Ascending aorta (tissue), 2 donors: ENCODE measurements at places on chromosomes 4 and X.

- DNase-seq: no peak
Measured at GRCh38 chr4:111154934-111155333, 532.1 kb upstream of the PITX2 start.

DNA sequence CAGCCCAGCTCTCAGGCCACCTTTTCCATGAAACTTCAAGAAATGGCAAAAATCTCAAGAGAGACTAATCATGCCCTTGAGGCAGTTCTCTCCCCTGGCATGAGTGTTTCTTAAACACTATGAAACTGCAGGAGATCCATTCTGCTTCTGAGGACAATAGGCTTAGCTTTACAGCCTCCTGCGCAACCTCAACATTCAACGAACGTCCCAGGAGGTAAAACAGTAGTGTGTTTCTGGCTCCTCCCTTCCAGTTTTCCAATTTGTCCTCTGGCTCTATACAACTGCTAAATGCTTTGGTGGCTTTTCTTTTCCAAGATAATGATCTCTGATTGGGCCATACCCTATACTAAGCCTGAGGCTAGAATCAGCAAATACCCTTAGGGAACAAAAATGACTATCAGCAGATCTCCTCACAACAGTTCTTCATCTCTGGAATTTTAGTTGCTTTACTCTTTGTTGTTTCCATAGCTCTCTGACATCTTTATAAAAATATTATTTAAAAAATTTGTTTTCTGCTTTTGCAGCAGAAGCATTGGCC lies 87.0 kb upstream of the FAT1 start:
- DNase-seq: no peak

GRCh38 chr4:10226756-10227155 lies 110.2 kb upstream of the WDR1 start:
- DNase-seq: no peak

- DNase-seq: no peak
Measured at GRCh38 chr4:91065117-91065516, 937.9 kb downstream of the CCSER1 start.

DNA sequence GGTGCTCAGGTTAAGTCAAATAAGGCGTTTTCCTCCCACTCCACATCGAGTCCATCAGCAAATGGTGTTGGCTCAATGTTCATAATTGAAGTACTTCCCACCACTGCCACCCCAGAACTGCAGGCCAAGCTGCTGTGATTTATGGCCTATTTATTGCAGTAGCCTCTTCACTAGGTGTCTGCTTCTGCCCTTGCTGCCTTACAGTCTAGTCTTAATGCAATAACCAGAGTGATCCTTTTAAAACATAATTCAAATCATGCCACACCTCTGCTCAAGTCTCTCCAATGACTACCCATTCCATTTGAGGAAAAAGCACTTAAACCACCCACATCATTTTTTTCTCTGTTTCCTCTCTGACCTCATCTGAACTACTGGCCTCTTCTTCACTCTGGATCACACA lies 220.3 kb downstream of the KCNIP4 start:
- no peak for DNase-seq

GRCh38 chr4:141133146-141133998 lies at the start of gene RNF150:
Gene RNF150, minus strand, starts transcription at chr4:141133469.
- peak; percentile 29 for DNase-seq

DNA sequence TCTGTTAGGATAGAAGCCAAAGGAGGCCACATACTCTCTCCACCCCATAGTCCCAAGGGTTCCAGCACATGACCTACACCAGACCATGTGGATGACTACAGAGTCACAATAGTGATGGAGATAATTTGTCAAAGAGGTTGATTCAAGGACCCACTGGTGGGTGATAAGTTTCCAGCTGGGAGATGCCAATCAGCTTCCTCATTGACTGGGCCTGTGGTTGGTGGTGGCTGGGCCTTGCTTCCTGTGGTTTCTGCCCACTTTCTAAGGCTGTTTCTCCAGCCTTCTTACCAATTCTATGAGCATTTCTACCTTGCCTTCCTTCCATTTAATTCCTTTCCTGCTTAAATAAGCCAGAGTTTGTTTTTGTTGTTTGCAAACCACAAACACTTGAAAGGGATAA lies 95.5 kb upstream of the CPEB2 start:
- no peak for DNase-seq

- no peak for DNase-seq
Measured at GRCh38 chr4:2871911-2872310, 28.3 kb downstream of the ADD1 start.

DNA sequence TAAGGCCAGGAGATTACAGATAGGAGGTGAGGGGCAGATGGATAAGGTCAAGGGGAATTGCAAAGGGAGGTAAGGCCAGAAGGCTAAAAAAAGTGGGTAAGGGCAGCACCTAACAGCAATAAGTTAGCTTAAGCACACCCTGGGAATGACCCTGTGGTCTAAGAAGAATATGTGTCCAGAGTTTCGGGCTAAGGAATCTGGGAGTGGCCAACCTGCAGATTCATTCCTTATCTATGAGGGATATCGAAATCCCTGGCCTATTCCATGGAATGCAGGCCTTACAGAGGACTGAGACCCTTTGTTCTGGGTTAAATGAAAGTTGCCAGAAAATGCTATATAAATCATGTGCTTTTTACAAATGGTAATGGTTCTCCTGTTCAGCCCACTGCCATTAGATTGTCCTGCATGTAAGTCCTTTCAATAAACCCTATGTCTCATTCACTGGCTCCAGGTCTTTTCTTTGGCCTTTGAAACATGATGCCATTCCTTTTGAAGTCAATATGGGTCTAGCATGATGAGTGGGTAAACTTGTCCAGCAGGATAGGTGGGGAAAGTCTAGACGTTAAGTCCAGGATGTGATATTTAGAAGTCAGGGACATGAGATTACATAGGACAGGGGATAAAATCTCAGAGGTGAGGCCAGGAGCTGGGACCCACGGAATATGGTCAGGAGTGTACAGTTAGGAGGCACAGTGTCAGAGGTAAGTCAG lies 226.2 kb downstream of the TACR3 start:
- no peak for DNase-seq

DNA sequence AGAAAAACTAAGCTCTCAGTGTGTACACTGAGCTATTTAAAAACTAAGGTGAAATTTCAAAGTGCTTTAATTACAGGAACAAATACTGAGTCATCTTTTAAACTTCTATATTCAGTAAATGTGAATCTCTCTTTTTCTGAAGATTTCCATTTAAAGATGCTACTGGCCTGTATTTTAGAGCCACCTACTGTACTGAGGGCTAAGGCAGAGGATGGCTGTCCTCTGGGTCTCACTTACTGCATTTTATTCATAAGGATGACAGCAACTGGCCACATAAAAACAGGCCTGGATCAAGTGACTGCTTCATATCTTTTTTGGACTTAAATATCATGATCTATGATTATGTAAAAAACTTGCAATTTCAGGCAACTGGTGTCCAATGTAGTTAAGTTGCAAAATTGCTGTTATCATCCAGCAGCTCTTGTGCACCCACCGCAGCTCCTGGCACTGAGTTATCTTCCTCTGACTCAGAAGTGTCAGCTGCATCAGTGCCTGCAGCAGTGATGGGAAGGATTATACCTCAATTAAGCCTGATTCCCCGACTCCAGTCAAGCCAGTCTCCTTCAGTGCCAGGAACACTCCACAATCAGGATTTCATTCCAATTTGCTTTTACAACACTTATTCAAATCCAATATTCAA lies 1073.7 kb downstream of the PDHA2 start:
- no peak for DNase-seq

GRCh38 chr4:184232202-184232601 lies 14.5 kb upstream of the ENPP6 start:
- no peak for DNase-seq

DNA sequence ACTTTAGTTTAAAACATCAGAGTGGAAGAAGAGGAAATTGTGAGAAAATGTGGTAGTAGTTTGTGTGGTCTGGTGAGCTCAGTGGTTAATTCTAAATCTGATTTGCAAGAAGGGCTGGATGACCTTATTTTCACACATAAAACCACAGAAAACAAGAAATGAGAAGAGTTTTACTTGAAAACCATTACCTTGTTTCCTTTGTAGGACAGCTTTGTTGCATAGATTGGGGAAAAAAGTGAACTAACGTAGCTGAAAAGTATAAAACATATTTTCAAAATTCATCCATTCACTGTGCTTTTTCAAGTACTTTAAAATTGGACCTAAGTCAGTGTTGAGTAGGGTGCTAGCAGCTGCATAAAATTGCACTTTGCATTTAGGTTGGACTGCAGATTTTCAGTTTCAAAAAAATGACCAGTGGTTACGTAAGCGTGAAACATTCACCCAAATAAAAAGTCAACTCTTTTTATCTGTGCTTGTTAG lies 211.3 kb downstream of the ARHGAP10 start:
- no peak for DNase-seq

GRCh38 chrX:32894679-32895078 lies 316.7 kb downstream of the DMD start:
- no peak for DNase-seq

GRCh38 chr4:183999435-183999834 lies 94.3 kb downstream of the STOX2 start:
- DNase-seq: no peak

DNA sequence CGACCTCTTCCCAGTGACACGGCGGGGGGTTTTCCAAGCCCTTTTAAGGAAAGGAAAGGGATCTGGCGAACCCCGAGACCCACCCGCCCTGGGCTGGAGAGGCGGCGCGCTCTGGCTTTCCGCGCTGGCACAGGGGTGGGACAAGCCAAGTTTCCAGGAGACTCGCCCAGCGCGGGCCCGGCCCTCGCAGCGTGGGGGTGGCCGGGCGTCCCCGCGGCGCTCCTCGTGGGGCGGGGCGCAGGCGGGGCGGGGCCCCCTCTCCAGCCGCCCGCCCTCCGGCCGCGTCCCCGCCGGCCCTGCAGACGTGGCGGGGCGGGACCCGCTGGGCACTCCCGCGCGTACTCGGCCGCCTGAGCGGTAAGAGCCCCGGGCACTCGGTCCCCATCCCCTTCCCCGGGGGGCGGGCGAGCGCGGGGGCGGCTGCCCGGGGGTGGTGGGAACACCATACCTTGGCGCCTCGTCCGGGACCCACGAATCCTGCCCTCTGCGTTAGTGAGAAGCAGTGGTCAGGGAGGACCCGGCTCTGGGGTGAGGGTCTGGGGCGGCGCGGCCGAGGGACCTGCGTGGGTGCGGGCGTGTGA lies at the start of gene FAM114A1:
FAM114A1 (plus strand) TSS at position 329 of the 581 bp plus-strand sequence. CDS start 10,273 bp downstream, outside the sequence.
- no peak for DNase-seq

DNA sequence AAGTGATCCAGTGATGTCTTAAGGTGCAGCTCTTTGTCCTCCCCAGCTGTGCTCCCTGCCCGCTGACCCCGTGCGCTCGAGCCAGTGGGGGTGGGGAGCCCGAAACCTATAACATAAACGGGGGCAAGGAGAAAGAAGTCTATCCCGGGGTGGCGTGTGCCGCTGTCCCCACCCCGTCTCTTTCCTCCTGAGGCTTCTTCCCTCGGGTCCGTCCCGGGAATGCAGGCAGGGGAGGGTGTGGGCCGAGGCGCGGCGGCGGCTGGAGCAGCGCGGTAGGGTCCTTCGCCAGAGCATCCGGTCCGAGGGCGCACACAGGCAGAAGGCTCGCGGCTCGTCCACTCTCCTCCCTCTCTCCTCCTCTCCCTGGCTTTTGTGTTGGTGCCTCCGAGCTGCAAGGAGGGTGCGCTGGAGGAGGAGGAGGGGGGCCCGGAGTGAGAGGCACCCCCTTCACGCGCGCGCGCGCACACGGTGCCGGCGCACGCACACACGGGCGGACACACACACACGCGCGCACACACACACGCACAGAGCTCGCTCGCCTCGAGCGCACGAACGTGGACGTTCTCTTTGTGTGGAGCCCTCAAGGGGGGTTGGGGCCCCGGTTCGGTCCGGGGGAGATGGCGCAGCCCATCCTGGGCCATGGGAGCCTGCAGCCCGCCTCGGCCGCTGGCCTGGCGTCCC lies at the start of gene RAB33A:
RAB33A (plus strand) TSS at position 517 of the 681 bp plus-strand sequence; CDS start at position 618, 101 bp downstream.
- no peak for DNase-seq

DNA sequence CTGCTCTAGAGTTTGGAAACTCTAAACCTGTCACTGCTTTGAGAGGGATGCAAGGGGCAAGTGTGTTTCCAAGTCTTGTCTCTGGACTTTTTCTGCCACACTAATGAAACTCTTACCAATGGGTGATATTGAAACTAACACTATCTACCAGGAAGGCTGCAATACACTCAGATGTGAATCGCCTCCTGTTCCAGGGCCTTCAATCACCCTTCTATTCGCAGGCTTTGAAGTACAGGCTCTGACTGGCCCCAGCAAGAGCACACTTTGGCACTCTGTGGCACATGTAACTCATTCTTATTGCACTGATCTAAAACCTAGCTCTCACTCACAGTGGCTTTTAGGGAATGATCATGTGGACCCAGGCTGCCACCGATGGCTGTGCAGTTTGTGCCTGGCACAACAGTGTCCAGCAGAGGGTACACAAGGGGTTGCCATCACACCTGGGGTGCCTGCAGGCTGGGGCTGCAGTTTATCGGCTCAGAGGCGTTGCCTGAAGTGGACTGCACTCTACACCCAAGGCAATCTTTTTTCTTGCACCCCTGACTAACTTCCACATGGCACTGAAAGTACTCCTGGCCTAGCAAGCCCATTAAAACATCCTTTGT lies 210.8 kb downstream of the MGST2 start:
- no peak for DNase-seq

GRCh38 chrX:13164611-13165010 lies 120.2 kb upstream of the FAM9C start:
- no peak for DNase-seq

- DNase-seq: no peak
Measured at GRCh38 chr4:13678186-13678924, 50.8 kb upstream of the BOD1L1 start.

DNA sequence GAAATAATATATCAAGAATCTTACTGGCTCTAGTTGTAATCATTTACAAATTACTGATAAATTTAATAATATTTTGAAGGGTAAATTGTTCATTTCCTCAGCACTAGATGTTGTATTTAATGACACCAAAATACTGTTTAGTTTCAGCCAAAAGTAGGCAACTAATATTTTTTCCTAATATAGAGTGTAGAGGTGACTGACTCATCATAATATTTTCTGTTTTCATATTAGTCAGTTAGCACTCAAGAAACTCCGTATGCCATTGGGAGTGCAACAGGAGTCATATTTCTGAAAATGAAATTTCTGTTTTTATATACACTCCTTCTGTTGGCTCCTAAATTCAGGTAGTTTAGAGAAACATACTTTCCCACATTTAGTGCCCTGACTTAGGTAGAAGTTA lies 36.6 kb upstream of the PTPN13 start:
- DNase-seq: no peak

DNA sequence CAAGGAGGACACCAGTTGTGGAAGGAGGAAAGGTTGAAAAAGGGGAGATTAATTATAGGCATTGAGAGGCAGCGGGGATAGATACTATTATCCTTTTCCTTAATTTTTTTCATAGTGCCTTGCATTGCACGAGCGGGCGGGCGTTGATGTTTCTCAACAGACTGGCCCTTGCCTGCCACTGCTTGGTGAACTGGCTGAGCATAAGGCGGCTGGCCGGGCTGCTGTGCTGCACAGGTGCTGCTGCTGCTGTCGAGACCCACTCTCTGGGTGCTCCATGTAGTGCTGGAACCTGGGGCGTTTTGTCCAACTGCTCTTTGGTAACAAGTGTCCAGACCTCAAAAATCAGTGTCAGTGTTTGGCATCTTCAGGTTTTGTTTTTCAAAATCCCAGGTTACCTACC lies 83.3 kb upstream of the PAQR3 start:
- no peak for DNase-seq

- DNase-seq: no peak
Measured at GRCh38 chr4:67608027-67608426, 49.5 kb downstream of the STAP1 start.

- no peak for DNase-seq
Measured at GRCh38 chr4:138639018-138639741, 376.4 kb upstream of the NOCT start.
